NCI-H1694 treated with DMSO at 0.1 percent for 48 hours (cell line): ENCODE measurements at places on chromosomes 16 and 17.

GRCh38 chr16:18060351-18060750, 276.2 kb downstream of the NPIPA8 start:
- DNase-seq = no peak

- no peak for DNase-seq
These were observed 72.2 kb upstream of the CREBBP start for GRCh38 chr16:3952737-3953131.

DNA sequence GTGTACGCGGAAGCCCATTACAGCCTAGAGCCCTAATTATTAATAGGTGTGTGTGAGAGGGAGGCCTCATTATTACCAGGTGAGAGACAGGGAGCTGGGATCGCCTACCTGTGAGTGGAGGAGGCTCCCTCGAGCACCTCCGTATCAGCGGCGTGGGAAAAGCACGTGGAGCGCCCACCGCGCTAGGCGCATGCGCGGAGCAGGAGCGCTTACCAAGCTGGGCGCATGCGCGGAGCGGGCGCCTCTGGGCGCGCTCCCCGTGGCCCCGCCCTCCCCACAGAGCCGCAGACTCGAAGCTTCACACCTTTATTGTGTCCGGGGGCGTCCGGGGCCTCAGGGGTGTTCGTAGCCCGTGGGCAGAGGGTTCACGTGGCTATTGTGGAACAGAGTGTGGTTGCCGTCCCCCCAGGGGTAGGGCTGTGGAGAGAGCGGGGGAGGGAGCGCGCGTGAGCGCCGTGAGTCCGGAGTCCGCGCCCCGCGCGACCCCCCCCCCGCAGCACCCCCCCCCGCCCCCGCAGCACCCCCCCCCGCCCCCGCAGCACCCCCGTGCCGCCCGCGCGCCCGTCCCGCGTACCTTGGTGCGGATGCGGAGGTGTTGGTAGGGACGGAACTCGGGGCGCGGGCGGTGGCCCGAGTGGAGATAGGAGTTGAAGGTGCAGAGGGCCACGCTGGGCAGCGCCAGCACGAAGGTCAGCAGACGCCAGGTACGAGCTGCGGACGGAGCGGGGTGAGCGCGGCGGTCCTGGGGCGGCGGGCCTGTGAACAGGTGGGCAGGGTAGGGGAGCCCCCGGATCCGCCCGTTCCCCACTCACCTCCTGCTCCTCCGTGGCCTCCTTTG, 500 bp downstream of the COX6A2 start:
- no peak for DNase-seq

DNA sequence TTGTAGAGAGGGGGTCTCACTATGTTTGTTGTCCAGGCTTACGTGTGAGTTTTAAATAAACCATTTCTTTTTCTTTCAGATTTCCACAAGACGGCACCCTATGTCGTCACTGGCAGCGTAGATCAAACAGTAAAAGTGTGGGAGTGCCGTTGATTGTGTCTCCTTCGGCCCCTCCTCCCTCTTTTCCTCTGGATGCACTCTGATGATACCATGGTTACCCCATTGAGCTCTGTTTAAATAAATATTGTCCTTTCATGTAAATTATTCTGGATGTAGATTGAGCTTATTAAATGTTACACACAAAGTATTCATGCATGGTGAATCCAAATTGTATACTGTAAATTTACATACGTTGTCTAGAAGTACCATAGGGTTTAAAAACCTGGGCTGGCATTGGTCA, 29.9 kb downstream of the CLUH start:
- no peak for DNase-seq

DNA sequence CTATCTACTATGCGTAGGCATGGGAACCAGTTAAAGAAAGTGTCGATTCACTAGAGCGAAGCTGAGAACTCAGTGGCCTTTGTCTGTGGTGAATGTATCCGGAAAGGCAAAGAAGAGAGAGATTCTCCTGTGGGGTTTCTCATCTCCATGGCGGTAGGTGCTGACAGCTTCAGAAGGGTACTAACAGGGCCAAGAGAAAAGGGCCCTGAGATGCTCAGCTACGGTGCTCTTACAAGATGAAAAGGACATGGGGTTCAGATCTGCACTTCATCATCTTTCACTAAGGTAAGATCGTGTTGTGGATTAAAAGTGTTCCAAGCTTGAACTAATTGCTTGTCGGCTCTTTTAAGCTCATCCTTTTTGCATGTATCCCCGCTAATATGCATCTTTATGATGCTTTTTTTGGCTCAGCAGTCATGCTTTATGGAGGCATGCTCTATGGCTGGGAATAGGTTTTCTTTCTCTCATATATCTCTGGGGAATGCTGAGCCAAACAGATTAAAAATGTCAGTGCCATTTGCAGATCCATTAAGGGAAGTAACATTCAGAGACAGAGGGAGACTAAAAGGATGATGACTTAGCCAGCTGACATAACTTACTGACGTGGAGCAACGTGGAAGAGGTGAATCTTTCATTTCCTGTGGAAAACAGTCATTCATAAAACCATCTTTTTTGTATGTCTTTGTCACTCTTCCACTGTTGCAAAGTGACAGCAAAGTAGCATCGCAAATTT, 29.9 kb downstream of the KCNJ16 start:
- DNase-seq = no peak

DNA sequence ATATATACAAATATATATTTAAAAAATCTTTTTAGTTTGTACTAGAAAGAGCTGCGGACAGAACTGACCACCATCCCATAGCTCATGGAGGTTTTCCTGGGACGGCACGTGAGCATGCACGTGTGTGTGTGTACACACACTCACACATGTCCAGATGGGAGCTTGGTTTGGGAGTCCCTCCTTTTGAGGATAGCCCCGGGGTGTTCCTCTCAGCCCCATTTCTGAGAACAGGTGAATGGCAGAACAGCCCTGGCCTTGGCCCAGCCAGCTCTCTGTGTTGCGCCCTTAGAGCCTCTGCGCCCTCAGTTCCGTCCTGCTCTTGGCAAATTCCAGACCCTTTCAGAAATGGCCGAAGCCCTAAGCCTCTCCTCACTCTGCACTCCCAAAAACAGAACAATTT, 70.1 kb downstream of the AMFR start:
- DNase-seq = no peak

GRCh38 chr17:67256075-67256732, 11.2 kb upstream of the HELZ start:
- no peak for DNase-seq

DNA sequence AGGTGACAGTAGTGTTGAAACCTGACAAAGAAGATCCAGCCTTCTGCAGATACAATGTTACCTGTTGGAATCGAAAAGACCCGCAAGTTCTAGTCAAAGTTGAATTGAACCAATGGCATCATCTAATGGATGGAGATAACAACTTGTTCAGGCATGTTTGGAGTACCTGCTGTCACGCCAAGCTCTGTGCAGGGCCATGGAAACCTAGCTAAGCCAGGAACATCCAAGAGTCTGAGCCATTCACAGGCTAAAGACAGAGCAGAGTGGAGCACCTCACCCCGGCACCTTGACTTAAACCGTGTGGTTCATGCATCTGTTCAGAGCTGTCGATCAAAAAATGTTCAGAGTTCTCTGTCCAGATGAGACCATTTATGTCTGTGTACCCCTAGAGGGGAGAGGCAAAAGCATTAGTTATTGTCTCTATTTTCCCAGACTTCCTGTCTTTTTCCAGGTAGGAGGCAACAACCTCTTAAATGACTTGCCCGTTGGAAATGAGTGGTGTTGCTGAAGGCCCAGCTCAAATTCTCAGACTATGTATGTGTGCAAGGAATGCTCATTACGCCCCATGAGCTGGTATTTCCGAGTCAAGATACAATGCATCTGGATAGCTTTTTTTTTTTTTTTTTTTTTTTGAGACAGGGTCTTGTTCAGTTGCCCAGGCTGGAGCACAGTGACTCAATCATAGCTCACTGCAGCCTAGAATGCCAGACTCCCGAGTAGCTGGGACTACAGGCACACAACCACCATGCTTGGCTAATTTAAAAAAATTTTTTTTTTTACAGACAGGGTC, 44.9 kb upstream of the XYLT1 start:
- no peak for DNase-seq

GRCh38 chr17:50534222-50534978, 1.9 kb downstream of the EPN3 start:
- no peak for DNase-seq

DNA sequence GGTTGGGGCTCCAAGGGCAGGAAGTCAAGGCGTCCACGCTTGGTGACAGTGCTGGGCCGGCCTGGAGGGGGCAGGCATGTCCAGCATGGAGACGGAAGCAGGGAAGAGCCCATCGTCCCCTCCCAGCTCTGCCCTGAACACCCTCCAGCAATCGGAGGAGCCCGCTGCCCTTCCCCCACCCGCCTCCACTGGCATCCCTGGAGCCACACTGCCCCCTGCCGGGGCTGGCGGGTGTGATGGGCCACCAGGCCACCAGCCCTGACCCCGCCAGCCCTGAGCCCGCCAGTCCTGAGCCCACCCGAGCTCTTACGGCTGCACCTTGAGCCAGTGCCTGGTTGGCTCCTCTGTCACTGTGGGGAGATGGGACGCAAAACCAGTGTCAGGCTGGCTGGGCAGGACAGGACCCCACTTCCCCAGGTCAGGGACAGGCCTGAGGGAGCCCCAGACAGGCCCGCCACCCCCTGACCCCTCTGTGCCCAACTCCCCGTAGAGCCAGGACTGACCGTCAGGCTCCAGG, 4.1 kb upstream of the CDH15 start:
- DNase-seq = no peak

DNA sequence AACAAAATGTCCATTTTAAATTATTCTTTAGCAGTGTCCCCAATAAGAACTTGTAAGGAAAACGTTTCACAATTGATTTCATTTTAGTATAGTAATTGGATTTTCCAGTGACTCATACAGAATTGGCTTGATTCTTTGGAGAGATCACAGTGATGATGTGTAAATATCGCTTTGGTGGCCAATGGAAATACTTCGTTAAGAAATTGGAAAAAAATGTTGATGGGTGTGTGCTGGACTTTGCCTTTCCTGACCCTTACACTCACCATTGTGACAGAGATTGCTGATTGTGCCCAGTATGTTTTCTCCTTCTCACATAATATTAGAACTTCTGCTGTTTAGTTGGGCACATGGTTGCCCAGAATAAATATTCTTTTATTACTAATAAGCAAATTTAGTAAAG, 7.4 kb upstream of the EFCAB13 start:
- DNase-seq = no peak

DNA sequence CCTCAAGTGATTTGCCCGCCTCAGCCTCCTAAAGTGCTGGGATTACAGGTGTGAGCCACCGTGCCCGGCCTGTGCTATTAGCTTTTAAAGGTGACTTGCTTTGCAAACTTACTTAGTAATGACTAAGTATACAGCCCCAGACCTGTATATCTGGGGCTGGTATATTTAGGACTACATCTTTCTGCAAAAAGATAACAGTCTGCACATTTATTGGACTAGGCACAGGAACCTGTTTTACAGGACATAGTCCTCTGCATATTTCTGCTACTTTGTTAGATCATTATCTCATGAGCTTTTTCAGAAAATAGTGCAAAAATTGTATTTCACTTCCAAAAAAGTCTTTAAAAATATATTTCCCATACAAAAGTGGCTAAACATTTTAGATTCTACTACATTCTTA, 1.3 kb downstream of the KRT24 start:
- DNase-seq = no peak

GRCh38 chr16:58009856-58010416, 8.7 kb downstream of the USB1 start:
- DNase-seq = no peak

DNA sequence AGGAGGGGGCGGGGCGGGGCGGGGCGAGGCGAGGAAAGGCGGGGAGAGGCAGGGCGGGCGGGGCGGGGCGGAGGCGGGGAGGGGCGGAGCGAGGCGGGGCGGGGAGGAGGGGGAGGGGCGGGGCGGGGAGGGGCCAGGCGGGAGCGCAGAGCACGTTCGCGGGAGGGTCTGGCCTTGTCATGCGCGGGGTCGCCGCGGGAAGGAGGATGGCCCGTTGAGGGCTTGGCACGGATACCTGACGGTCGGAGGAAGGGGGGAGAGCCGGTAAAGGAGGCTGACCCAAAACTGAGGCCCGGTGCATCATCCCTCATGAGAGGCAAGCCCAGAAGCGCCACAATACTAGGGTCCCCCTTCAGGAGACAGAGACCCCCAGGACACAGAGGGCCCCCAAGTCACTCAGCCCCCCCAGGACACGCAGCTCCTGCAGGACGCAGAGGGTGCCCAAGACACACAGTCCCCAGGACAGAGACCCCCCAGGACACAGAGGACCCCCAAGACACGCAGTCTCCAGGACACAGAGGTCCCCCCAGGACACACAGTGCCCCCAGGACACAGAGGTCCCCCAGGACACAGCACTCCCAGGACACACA, 593 bp upstream of the WDR45B start:
- DNase-seq = peak; percentile 36

DNA sequence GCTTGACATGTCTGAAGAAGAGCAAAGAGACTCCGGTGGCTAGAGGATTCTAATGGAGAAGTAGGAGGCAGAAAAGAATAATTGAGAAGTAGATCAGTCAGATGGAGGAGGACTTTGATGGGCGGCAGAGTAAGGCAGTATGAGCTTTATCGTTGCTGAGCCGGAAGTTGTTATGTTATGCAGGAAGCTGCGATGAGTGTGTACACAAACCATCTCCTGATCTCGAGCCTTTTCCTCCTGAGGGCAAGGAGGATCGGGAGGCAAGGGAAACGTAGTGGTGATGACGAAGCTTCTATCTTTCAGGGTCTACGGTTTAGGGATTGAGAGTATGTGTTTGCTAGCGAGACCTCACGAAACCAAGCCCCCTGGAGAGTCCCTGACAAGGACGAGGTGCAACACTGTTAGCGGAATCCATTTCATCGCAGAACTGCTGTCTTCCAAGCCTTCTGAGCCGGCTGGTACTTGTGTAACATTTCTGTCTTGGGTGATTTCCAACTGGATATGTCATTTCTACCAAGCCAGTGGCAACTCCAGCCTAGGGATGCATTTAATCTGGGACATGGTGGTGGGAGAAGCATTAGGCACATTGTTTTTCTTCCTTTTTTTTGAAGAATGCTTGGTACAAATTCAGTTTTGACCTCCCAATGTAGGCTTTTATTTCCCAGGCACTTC, 45.5 kb downstream of the RBFOX1 start:
- DNase-seq = no peak

- no peak for DNase-seq
These were observed 24.7 kb upstream of the CES5A start for GRCh38 chr16:55899857-55900256.

DNA sequence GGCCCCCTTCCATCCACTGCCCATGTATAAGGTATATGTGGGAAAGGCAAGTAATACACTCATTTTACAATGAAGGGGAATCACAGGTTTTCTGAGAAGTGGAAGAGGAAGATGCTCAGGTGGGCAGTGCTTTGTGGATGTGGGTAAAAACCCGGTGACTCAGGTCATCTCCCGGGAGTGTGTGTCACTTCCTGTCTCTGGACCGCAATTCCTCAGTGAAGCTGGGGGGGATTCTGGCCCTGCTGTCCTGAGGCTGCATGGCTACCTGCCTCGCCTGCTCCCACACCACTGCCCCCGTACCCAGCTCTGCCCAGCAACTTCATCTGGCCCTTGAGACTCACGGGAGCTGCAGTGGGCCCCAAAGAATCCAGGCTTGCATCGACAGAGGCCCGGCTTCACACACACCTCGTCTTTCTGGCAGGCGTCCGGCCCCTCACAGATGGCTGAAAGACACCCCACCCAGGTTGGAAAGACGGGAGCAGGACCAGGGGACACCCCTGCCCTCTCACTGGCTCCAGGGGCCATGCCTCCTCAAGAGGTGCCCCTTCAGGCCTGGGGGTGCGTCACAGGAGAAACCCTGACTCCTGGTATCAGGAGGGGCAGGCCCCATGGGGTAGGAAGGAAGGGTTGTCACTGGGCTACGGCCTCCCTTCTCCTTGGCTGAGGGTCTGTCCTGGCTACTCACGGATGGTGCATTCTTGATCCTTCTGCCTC, 882 bp downstream of the SCARF1 start:
- DNase-seq = no peak

- no peak for DNase-seq
These were observed 19.1 kb downstream of the SMYD4 start for GRCh38 chr17:1810450-1811103.

GRCh38 chr16:81315271-81316175, 761 bp downstream of the GAN start:
- no peak for DNase-seq
